Kidney (tissue), 22 donors: ENCODE measurements at places on chromosomes 7 and 10.

DNA sequence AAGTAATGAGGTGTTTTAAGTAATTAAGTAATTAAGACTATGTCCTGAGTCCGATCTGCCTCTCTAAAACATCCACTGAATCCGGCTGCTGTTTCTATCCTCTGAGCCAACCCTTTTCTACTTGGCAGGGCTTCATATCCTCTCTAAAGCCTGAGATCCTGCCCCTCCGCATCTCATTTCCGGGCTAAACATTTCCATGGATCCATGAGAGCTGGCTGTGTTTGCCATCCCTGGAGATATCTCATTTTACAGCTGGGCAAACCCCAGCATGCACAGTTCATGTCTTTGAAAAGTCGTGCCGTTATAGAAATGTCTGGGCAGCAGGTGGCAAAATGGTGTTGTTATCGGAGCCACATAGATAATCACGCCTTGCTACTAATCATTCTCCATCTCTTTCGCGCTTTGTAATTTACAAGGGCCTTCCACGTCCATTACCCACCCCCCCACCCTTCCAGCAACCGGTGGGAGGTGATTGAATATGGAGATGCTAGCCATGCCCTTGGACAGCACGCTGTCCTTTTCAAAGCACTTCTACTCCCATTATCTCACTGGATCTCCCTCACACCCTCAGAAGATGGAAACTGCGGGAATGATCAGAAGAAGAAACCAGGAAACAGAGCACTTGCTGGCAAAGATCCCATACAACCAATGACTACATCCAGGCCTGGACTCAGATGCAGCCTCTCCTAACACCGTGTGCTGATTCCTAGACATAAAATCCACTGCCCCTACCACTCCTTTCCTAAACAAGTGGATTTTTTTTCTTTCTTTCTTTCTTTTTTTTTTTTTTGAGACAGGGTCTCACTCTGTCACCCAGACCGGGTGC lies 1189.2 kb downstream of the TYW1 start:
- DNase-seq = no peak

GRCh38 chr10:22379059-22379458 lies 33.8 kb downstream of the SPAG6 start:
- no peak for DNase-seq

GRCh38 chr7:2530071-2530987 lies 10.8 kb downstream of the LFNG start:
- DNase-seq = peak; percentile 55

DNA sequence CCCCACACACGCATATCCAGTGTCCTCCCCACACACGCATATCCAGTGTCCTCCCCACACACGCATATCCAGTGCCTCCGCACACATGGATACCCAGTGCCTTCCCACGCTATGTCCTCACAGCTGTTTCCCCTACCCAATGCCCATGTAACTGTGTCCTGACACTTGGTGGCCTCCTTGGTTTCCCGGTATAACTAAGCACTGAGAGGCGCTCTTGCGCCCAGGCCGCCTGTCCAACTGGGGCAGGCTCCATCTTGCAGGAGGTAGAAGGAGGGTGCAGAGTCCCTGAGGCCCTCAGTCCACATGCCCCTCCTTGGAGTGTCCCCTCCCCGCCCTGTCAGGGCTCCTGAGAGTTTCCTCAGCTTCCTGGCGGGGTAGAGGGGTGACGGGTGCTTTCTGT lies 535.6 kb downstream of the DNAJB6 start:
- no peak for DNase-seq

GRCh38 chr10:126294451-126294850 lies 93.8 kb downstream of the ADAM12 start:
- no peak for DNase-seq

DNA sequence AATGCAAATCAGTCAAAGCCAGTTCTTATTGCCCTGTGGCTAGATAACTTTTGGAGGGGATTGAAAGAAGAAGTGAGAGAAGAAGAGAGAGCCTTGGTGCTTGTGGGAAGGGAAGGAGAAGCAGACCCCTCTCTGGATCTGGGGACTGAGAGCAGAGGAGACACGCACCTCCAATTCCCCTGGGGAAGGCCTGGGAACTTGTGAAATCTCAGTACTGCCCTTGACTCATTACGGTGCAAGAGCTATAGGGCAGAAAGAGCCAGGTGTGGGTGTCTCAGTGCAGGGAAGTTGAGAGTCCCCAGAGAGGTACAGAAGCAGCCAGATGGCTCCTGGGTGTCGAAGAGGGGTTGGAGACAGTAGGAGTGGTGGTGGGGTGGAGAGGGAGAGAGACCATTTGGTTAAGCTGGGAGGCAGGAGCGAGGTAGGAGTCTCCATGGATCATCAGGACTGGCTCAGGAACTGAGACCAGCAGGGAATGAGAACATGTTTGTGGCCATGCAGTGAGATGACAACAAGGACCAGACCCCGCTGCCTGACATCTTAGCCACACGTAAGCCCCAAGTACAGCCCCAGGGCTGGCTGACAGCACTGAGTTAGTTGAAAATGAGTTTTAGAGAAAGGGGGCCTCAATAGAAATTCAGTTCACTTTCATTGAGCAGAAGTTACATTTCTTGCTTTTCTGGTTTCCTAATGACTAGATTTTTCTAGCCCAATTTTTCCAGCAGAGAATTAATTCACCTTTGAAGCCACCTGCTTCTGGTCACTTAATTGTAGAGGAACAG lies 238.2 kb downstream of the BUB3 start:
- no peak for DNase-seq

DNA sequence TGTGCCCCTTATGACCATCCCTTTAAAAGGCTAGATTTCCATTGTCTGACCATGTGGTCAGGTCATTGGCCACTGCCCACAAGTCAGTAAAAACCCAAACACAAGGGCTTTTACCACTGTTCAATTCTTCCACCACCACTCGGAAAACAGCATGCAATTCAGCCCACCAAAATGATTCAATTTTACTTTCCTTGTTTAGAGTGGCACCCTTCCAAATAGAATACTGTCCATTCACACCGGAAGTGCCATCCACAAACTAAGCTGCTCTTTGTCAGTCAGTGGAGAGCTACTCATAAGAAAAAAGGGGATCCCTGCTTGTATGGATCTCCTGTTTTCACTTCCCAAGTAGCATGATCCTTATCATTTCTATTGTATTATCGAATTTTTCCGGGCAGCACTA lies 350.7 kb upstream of the MBL2 start:
- DNase-seq = no peak

GRCh38 chr10:6236349-6237198 lies 33.8 kb downstream of the PFKFB3 start:
- DNase-seq = no peak

- DNase-seq = no peak
These were observed 140.6 kb upstream of the KMT2E start for GRCh38 chr7:104873401-104873800.

- no peak for DNase-seq
These were observed 22.7 kb upstream of the ZWINT start for GRCh38 chr10:56383806-56384205.
